ENCODE measurements at places on chromosomes 3 and 15.

- no peak for DNase-seq
These were observed 246.5 kb downstream of the ROBO1 start for GRCh38 chr3:79521221-79521848.

DNA sequence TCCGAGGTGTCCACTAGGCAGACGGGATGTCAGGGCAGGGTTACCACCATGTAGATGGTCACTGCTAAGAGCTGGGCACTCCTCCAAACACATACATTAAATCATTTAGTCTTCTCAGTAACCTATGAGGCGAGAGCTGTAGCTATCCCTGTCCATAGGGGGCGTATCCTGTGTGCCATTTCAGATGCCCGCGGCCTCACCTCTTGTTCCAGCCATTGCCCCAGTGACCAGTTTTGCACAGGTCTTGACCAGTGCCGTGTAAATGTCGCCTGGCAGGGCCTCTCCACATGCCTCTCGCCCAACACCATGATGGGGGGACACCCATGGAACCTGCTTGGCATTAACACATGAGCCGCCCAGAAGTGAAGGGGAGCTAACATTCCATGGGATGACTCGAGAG is 20.8 kb upstream of the SRP14 start:
- peak; percentile 8 for DNase-seq

DNA sequence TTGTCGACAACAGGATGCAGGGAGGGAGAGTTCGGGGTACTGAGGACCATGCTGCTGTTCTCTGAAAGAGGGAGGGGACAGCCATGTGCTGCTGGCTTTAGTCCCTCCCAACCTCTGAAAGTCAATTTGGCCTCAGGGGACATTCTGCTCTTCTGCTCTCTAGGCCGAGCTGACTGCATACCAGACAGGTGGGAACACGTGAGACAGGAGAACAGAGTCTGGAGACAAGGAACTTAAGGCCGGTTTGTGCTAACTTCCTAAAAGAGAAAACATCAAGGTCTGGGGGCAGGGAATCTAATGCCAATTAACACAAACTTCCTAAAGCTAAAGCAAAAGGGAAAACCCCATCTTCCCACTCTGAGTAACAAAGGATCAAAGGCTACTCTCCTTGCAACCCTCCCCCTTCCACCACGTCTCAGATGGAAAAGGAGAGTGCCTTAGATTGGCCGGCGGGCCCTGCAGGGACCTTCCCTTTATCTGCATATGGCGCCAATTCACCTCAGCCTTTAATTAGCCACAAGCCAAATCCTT is 41.0 kb downstream of the SLCO2A1 start:
- no peak for DNase-seq

DNA sequence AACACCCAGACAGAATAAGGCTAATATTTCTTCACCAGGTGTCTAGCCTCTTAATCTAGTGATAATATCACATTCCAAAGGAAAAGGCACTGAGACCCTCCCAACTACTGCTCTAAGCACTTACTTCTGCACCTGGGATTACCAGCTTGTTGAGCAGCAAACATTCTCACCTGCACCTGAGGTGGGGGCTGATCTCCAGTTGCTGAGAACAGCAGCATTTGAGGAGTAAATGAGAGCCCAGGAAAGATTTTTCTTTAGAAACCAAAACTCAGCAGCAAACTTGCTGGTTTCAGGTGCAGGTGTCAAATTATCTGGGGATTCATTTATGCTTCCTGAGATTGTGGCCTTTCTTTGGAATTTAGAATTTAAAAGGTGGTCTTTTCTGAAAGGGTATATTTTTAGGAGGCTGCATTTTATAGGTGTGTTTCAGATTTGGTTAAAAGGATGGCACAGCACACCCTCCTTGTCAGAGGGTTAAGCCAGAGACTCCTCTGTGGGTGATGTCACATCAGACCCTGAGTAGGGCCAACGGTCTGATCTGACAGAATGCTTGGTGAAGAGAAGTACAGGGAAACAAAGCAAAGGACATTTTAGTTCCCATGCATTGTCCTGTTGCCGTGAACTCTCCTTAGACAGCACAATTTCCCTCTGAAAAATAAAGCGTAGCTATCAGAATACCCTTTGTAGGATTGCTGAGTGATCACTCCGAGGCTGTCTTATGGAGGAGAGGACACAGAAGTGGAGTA is 411.0 kb upstream of the ATP11B start:
- no peak for DNase-seq

DNA sequence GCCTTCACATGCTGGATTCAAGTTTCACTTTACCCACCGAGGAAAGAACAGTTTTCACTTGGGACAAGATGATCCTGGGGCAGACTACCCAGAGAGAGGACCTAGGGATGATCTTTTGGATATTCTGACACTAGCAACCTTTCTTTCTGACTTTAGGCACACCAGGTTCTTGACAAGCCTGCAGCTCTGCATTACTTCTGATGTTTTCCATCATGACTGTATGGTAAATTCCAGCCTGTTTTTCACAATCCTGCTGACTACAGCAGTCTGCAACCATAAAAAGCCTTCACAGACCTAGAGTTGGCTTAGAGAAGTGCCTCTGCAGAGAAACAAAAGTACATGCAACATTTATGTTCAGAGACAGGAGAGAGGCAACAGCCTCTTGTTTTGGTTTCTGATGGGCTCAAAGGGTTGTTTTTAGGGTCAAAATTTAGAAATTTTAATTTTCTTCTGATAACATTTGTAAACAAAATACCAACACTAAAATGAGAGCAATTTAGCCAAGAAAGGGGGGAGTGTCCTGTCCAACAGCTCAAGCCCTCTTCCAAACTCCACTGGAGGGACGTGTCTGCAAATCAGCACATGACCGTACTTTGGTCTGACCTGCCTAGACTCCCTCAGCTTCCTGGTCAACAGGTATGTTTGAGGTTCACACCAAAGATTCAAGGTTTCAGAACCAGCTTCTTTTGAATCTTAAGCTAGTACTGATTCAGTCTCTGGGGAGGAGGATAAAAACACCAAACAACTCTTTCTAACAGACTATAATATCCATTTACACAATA is 799 bp downstream of the ABI3BP start:
- DNase-seq, result no peak

DNA sequence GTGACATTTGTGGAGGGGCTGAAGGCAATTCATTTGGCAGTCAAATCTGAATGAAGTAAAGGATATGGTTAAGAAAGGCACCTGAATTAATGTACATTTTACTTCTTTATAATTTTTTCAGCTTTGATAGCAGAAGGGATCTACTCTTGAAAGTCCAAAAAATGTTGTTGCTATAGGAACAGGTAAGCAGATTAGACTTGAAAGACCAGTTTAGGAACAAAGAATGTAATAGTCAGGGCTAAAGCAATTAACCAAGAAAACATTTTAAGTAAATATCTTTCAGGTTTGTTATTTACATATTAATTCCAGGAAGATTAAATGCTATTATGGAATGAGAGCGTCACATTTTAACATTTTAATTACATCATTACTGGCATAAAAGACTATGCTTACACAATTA is 1.1 kb downstream of the ATP13A4 start:
- DNase-seq, result no peak

- DNase-seq, result no peak
These were observed 94.7 kb downstream of the DLG1 start for GRCh38 chr3:197203714-197204146.

DNA sequence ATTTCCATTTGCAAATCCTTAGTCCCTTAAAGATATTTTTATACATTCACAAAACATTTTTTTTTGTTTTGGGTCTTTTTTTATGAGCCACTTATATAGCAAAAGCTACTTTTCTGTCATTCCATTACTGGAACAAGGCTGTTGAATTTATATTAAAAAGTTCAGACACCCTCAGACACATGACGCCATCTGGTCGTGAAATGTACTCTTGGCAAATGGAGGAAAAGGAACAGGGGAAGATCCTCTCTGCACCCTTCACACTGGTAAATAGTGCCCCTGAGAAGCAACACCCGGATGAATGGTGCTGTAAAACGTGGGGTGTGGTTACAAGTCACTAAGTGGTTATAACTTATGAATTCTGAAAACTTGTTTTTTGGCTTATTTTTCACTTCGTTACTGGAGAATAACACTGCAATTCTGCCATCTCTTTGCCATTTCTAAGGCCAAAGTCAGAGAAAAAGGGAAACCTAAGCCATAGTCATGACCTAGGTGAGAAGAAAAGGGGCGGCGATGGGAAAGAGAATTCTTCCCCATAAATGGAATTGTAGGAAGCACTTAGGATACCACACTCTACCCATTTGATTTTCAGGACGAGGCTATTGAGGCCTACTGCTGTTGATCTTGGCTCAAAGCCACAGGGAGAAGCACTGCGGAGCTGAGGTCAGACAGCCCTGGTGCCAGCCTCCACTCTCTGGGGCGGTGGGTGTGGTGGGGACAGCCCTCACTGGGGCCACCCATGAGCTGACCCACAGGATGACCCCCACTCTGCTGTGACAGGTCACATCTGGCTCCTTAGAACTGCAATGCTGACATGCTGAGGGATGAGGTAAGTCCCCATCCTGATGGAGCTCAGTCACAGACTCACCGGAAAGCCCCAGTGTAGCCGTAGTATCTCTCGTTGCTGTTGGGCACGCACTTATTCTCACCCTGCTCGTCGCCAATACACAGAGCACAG is 21.9 kb downstream of the LTF start:
- DNase-seq, result no peak

DNA sequence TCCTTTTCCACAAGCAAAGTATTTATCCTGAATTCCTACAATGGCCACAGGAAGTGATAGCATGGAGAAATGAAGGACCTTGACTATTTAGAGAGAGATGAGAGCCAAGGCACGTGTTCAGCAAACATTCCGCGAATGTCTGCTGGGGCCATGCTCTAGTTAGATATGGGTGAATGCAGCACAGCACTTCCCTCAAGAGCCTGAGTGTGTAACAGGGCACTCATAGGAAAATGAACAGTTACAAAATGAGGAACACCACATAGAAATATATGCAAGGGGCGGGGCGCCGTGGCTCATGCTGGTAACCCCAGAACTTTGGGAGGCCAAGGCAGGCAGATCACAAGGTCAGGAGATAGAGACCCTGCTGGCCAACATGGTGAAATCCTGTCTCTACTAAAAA is 406.9 kb downstream of the NR2F2 start:
- no peak for DNase-seq

DNA sequence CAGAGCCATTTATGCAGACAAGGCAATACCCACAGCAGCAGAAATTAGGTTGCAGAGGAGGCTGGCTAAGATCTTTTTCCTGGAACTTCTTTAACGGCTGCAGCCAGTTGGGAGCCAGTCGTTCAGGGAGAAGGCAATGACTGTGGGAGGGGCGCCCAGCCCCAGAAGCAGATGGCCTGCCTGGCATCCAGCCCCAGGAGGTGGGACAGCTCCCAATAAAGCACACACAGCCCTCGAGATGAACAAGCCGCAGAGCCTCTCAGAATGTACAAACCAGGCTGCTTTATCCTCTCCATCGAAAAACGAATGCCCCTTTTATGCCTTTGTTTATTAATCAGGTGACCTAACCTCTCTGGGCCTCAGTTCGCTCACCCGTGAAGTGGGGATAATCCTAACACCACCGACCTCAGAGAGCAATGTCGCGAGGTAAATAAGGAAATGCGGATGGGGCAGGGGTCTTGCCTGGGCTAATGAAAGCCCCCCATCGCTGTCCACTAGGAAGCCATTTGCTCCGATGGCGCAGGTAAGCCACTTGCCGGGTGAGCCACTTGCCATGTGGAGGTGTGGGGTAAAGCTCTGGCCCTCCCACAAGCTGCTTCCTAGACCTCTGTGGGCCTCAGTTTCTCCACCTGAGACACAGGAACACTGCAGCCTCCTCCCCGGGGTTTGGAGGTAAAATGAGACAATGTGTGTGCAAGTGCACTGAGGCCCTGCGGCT is 35.8 kb downstream of the MGLL start:
- DNase-seq, result no peak

DNA sequence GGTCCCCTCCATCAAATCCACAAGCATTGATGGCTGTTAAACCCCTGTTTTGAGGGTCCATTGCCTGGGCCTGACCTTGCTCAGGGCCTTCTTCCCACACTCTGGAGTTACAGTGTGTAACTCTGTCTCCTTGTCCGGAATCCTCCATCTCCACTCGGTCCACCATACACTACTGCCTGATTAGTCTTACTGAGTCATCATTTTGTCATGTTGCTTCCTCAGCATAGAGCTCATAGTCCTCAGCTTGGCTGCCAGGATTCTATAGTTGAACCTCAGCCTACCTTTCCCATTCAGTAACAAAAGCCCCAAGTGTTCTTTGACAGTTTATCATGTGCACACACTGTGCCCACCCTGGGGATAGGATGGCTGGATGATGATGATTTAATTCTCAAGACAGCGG is 113.0 kb downstream of the PDE8A start:
- no peak for DNase-seq

- DNase-seq, result no peak
These were observed 7.9 kb downstream of the POPDC2 start for GRCh38 chr3:119652306-119653033.

- no peak for DNase-seq
These were observed 10.2 kb upstream of the MAPK6 start for GRCh38 chr15:52008698-52009434.

DNA sequence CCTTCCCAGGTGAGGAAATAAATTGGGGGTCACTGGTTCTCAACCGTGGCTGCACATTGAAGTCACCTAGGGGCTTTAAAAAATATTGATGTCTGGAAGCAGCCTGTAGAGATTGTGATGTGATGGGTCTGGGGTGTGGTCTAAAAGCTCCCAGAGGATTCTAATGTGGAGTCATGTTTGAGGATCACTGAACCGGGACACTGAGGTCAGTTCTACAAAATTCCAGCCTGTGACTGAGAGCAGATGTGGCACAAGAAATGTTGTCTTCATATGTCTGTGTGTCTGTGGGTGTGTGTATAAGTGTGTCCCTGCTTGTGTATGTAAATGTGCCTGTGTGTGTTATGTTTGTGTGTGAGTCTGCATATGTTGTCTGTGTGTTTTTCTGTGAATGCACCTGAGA is 79.9 kb downstream of the TLE3 start:
- no peak for DNase-seq

DNA sequence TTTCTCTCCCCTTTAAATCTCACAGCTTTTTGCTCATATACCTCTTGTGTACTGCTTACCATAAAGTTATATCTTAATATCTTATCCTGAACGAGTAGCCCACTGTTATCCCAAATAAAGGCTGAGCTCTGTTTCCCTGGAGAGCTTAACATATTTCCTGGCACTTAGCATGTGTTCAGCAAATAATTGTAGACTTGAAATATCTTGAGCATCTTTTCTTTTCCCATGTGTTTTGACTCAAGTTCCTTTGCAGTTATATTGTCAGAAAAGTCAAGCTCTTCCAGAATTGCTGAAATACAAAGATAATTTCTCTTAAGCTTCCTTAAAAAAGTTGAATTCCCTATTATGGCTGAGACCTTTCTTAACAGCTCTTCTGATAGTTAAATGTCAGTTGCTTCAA is 150.5 kb downstream of the LPP start:
- DNase-seq, result no peak

All from activated T-cell treated with anti-CD3 and anti-CD28 coated beads, Interleukin-2, amount 50 U/mL, for 24 hours (primary cell).